HCT116 (cell line): ENCODE measurements at places on chromosomes 1 and 21. TPM values are rescaled to one million over a fixed set of nuclear protein-coding genes. Genes with fewer than 3 reads are reported as not detected.

NOS1AP gene
- total RNA-seq: 5.3 TPM

GPR37L1 gene
- total RNA-seq: 0.10 TPM

CR1 gene
- total RNA-seq: 0.07 TPM

CA6 gene
- total RNA-seq: not detected

TLR5 gene
- total RNA-seq: 1.2 TPM

DNA sequence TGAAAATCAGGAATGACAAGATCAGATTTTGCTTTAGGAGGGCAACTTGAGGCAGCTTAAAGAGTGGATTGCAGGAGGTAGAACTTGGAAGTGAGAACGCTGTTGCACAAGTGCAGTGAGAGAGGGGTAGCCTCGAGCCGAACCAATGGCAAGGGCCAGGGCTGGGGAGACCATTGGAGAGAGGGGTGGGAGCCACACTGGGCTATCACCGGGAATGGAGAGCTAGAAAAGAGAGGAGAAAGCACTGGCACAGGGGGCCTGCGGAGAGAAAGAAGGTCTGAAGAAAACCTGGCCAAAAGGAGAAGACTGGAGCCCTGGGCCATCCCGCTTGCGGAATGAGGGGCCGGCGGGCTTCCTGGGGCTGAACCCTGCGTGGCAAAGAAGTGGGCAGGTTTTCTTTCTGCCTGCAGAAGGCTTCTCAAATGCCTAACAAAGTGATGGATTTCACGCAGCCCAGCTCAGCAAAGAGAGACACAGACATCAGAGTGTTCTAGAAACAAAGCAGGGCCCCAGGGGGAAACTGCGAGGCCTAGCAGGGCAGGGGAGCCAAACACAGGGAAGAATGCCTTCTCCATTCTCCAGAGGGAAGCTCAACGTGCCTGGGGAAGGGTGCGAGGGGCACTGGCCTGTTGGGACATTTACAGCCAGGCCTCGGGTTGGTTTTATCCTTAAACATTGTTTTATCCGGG is 1.2 kb upstream of the SLC37A1 start:
- no peak for DNase-seq
- H3K4me1 ChIP-seq: peaks cover 39% of the 10 kb centered on the region
- no peaks in the 10 kb centered on the region for H3K36me3 ChIP-seq
- H3K27me3 ChIP-seq: no peaks in the 10 kb centered on the region
- no peak overlapping the region for H3K4me3 ChIP-seq

GRCh38 chr1:73162564-73162963 is 880.2 kb upstream of the NEGR1 start:
- H3K36me3 ChIP-seq: no peaks in the 10 kb centered on the region
- no peaks in the 10 kb centered on the region for H3K27me3 ChIP-seq
- no peaks in the 10 kb centered on the region for H3K4me1 ChIP-seq
- no peak overlapping the region for H3K4me3 ChIP-seq
- no peak for DNase-seq

DNA sequence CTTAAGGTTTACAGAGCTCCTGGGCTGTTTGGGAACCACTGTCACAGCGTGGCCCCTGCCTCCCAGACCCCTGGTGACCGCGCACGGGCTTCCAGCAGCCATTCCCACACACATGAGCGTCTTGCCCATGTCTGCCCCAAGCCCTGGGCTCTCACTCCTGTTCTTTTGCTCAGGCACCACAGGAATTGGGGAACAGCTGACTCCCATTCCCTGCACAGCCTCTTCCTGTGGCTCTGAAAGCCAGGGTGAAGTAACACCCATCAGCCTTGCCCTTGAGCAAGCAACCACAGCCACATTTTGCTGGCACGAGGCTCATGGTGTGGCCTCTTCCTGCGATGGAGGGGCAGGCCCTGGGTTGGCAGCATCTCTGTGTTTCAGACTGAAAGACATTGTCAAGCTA is 14.3 kb upstream of the GPR157 start:
- peaks cover 10% of the 10 kb centered on the region; the same call in 1 of the 2 replicates for H3K4me1 ChIP-seq
- no peaks in the 10 kb centered on the region for H3K27me3 ChIP-seq
- H3K4me3 ChIP-seq: no peak overlapping the region

DNA sequence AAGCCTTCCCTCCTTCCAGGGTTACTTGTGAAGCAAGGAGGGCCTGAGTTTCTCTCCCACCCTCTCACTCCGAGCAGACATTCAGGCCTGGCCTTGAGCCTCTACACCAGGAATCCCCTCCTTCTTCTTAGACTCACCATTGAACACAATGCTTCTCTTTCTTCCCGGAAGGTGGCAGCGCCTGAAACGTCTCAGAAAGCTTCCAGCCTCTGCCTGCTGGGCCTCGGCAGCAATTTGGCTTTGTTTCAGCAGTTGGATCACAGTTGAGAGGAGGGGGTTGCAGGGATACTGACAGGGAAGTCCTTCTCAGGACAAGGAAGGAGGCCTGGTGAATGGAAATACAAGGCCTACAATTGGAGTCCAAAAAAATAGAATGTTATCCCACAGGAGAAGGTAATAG is 6.3 kb downstream of the CLDN8 start:
- H3K27ac ChIP-seq: no peak overlapping the region
- H3K27me3 ChIP-seq: no peaks in the 10 kb centered on the region
- DNase-seq: no peak
- no peaks in the 10 kb centered on the region for H3K4me1 ChIP-seq
- no peaks in the 10 kb centered on the region for H3K36me3 ChIP-seq

- no peaks in the 10 kb centered on the region; the same call in 1 of the 2 replicates for H3K4me1 ChIP-seq
- no peak overlapping the region for H3K4me3 ChIP-seq
- no peak overlapping the region for H3K27ac ChIP-seq
- H3K27me3 ChIP-seq: no peaks in the 10 kb centered on the region
- no peaks in the 10 kb centered on the region for H3K36me3 ChIP-seq
These were observed 74.5 kb downstream of the FOXJ3 start for GRCh38 chr1:42260376-42261070.

DNA sequence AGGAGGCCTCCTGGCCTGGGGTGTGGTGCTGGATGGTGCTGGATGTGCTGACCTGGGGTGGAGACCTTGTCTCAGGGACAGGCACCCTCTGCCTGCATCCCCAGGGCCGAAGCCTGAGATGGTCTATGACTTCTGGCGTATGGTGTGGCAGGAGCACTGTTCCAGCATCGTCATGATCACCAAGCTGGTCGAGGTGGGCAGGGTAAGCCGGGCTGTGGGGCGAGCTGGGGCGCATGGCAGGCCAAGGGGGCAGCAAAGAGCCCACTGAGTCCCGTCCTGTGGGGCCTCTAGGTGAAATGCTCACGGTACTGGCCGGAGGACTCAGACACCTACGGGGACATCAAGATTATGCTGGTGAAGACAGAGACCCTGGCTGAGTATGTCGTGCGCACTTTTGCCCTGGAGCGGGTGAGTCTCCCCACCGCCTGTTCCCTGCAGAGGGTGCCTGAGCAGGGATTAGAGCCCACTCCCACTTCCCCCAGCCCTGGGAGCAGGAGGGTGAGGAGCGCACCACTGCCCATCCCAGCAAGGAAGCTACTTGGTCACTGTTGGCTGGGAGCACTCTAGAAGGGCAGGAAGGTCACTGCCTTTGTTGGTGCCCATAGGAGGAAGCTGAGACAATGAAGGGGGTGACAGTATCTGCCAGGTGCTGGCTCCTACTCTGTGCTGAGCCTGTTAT is 75.2 kb downstream of the PTPRU start:
- H3K27me3 ChIP-seq: no peaks in the 10 kb centered on the region
- no peaks in the 10 kb centered on the region for H3K4me1 ChIP-seq
- DNase-seq: no peak
- no peak overlapping the region for H3K4me3 ChIP-seq
- H3K27ac ChIP-seq: no peak overlapping the region
- H3K36me3 ChIP-seq: 0 out of 2 replicates have a peak, but pooled peaks cover 11% of the 10 kb centered on the region

- H3K36me3 ChIP-seq: no peaks in the 10 kb centered on the region
- no peaks in the 10 kb centered on the region for H3K27me3 ChIP-seq
- H3K4me1 ChIP-seq: no peaks in the 10 kb centered on the region
- DNase-seq: no peak
- H3K4me3 ChIP-seq: no peak overlapping the region
These were observed 100.9 kb downstream of the PLPPR5 start for GRCh38 chr1:98903726-98904125.

DNA sequence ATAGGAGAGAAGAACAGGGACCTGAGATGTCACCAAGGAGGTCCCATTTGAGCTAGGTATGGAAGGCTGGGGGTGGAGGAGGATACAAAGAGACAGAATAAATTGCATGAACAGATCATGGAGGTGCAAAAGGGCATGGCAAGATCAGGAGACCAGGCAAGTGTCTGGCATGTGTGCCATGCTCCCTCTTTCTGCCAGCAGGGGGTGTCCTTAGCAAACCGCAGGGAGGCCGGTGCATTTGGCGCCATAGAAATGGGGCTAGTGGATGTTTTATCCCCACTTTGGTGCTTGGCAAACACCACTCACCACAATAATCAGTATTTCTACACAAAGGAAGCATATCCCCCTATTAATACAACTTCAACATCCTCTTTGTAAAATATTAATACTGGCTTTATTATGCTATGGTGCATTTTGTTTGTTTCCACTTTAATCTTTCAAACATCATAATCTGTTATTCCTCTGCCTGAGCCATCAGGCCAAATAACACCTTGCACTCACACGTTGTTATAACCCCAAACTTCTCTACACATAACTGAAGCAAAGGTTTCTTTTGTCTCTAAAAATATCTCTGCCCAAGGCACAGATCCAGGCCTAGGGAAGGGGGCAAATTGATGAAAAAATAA is 25.9 kb downstream of the S100A6 start:
- H3K27me3 ChIP-seq: no peaks in the 10 kb centered on the region
- H3K4me1 ChIP-seq: peaks cover 85% of the 10 kb centered on the region

DNA sequence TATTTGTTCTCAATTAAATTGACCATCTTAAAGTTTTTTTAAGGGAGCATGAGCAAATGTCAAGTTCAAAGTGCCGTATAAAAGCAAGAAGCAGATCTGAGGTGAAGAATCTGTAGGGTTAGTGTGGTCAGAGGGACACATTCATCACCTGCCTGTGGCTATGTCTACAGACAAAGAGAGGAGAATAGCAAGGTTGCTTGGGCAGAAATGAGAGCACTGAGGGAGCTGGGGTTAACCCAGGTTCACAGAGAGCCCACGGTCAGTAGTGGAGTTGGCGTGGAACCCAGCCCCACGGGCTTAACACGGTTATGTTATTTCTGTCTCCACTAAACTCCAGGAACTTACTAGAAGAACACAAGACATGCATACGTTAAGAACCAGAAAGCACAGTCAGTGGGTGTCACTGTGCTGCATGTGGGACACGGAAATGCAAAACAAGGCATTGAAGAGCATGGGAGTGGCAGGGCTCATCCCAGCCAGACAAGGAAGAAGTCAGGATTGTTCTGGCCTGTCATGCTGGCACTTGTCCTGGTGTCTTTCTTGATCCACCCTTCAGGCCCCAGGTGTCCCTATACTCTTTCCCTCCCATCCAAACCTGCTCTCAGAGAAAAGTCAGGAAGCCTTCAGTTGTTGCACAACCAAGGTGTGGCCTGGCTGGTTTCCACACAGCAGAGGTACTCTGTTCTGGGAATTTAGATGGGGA is 95.5 kb upstream of the IVNS1ABP start:
- H3K27ac ChIP-seq: no peak overlapping the region
- no peak for DNase-seq
- H3K27me3 ChIP-seq: no peaks in the 10 kb centered on the region
- no peaks in the 10 kb centered on the region for H3K36me3 ChIP-seq

DNA sequence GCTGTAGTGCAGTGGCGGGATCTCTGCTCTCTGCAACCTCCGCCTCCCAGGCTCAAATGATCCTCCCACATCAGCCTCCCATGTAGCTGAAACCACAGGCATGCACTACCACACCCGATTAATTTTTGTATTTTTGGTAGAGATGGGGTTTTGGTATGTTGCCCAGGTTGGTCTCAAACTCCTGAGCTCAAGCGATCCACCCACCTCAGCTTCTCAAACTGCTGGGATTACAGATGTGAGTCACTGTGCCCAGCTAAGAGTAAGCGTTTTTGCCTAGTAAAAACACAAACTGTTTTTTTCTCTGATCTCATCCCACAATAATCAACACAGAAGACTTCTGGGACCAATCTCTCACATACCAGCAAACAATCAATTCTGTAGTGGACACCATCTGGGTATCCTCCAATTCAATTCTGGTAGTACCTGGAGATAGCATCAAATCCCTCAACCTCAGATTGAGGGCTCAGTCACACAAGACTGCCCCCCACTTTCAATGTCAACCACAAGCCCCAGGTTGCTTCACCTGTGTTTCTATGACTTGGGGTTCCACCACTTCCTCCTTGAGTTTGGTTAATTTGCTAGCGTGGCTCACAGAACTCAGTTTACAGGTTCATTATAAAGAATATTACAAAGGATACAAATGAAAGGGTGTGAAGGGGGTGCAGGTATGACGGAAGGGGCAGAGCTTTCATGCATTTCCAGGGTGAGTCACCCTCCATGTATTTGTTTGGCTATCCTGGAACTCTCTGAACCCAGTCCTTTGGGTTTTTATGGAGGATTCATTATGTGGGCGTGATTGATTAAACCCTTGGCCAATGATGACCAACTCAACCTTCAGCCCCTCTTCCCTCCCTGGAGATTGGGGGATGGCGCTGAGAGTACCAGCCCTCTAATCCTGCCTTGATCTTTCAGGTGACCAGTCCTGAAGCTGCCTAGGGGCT is 40.0 kb upstream of the RHOU start:
- H3K27me3 ChIP-seq: no peaks in the 10 kb centered on the region
- H3K4me3 ChIP-seq: no peak overlapping the region
- no peak overlapping the region for H3K27ac ChIP-seq
- no peaks in the 10 kb centered on the region for H3K36me3 ChIP-seq
- no peak for DNase-seq

- peaks cover 4% of the 10 kb centered on the region; the same call in 1 of the 2 replicates for H3K4me1 ChIP-seq
- no peak overlapping the region for H3K4me3 ChIP-seq
- DNase-seq: peak; percentile 3
- H3K27ac ChIP-seq: no peak overlapping the region
- no peaks in the 10 kb centered on the region for H3K27me3 ChIP-seq
These were observed 74.4 kb downstream of the DUSP10 start for GRCh38 chr1:221667504-221667903.
